ENCODE measurements at places on chromosomes 13 and 19.
A peak's percentile ranks its signal among the peaks of the same experiment; 100 is the strongest.

DNA sequence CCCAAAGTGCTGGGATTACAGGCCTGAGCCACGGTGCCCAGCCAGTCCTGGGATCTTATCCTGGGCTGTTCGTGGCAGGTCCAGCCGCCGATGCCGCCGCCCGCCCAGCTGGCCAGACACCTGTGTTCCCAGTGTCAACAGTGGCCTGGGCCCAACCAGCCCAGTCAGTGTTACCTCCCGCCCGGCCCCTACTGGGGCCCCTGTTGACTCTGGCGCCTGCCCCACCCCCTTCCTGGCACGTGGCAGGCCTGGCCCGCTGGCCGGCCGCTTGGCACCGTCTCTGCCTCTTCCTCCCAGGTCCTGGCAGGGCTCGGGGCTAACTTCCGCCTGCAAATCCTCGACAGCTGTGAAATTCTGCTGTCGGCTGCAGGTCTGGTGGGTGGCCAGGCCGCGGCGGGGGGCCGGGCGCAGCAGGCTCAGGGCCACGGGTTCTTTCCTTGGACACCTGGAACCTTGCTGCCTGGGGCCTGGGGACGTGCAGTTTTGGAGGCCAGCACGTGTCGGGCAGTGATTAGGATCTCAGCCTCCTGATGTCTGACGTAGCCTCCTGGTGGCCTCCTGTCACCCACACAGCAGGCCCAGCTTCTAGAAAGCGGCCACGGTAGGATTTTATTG, 9.1 kb downstream of the ARID3A start:
- peak; percentile 84 for DNase-seq

DNA sequence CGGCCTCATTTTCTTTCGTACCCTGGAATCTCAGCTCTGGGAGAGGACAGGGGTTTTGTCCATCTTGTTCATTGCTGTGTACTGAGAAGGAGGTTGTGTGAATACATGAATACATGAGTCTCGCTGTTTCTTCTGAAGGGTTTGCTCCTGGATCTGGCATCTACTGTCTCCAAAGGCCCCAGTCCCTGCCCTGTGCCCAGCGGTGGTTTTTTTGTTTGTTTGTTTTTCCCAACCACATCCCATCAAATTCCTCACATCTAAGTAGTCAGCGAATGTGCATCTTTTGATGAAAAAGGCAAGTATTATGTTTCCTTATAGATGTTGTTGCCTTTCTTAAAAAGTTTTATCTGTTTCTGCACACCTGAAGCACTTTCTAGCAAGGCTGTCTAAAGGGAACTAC, 12.5 kb downstream of the DCAF15 start:
- peak; percentile 76 for DNase-seq

DNA sequence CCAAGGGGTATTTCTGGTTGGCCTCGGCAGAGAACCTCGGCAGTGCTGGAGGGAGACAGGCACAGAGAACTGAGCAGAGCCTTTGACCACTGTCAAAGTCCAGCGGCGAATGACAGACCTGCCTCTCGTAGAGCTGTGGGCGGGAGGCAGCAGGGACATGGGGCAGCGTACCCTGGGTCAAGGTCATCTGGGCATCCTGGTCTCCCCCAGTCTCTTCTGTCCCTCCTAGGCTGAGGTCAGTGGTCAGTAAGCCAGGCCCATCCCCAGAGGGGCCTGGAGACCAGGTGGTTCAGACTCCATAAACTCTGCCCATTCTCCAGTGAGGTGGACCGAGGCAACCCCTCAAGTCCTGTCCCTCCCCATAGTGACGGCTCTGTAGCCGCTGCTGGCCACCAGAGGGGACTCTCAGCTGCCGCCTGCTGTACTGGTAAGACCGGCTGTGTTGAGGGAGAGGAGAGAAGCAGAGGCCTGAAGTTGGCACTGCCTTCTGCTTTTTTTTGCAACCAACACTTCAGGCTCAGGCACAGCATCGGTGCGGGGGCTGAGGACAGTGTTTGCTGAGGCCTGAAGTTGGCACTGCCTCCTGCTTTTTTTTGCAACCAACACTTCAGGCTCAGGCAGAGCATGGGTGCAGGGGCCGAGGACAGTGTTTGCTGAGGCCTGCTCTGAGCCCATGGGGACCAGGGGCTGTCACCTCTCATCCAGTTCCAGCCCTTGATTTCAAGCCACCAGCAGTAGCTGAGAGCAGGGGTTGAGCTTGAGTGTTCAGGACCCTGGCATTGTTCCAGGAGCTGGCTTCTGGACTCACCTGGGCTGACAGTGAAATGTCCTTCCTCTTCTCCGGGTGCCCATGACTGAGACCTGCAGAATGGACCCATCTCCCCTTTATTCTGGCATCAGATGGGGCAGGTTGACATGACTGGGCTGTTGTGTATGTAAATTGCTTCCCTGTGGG, at the start of gene PGLYRP2:
Gene PGLYRP2, minus strand, starts transcription at position 111 of the 955 bp plus-strand sequence. CDS start 130 bp downstream, outside the sequence.
- DNase-seq = no peak

DNA sequence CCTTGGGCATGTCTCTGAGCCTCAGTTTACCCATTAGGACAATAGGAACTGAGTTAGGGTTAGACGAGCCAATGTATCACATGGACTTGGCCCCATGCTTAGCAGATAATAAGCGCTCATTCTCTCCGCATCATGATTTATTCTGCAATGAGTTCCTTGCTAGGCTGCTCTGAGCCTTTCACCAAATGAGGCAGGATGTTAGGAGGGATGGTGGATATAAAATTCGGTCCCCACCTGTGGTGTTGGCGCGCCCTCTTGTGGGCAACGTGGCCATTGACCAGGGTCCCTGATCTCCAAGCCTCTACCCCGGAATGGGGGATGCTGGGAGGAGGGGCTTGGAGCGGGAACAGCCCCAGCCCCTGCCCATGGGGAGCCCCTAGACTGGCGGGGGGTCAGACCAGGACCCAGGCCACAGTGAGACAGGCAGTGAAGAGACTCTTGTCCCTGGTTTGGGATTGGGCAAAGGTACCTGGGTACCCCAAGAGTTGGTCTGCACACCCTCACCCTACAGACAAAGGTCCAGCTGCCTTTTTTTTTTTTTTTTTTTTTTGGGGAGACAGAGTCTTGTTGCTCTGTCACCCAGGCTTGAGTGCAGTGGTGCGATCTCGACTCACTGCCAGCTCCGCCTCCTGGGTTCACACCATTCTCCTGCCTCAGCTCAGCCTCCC, 43.9 kb downstream of the CERS4 start:
- DNase-seq = peak; percentile 69

GRCh38 chr19:3184847-3185460, 776 bp upstream of the NCLN start:
- peak; percentile 19 for DNase-seq

GRCh38 chr19:4984438-4984990, 15.6 kb downstream of the KDM4B start:
- DNase-seq = no peak

DNA sequence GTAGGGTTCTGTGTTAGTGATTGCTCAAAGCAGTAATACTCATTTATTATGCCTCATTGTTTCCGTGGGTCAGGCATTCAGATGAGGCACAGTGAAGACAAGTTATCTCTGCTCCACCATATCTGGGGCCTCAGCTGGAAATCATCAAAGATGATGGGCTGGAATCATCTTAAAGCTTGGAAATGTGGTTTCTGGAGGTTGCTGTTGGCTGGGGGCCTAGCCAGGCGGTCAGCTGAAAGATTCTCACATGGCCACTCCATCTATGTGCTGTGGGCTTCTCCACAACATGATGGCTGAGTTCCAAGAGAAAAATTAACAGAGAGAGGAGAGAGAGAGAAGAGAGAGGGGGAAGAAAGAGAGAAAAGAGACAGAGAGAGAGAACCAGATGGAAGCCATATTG, 75.5 kb downstream of the OLFM4 start:
- DNase-seq = no peak
